ENCODE measurements at places on chromosomes 2 and 18. TPM values are rescaled to one million over a fixed set of nuclear protein-coding genes. Genes with fewer than 3 reads are reported as not detected.

DNA sequence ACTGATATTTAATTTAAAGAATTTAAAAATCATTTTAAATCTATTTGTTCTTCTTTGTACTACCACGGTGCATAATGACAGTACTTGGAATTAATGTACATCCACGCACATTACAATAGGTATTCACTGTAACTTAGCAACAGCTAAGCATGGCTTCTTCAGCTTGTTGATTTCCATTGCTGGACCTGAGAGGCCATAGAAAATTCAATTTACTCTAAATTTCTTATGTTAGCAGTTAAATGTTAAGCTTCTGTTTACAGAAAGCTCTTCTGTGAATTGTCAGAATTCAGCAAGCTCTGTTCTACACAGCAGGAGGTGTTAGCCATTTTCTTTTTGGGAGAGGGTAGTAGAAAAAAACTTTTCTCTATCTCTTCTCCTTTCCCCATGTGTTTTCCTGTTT is 1149.3 kb upstream of the CDH2 start:
- DNase-seq = no peak

- DNase-seq = peak; percentile 78
Observed at GRCh38 chr2:223100061-223100511, 48.1 kb downstream of the KCNE4 start.

GRCh38 chr2:113050921-113051895 is 1.5 kb downstream of the IL36B start:
- DNase-seq = no peak

- DNase-seq = no peak
Observed at GRCh38 chr2:237557633-237558015, 8.8 kb upstream of the PRLH start.

GRCh38 chr2:200079356-200079755 is 124.0 kb downstream of the MAIP1 start:
- no peak for DNase-seq

DNA sequence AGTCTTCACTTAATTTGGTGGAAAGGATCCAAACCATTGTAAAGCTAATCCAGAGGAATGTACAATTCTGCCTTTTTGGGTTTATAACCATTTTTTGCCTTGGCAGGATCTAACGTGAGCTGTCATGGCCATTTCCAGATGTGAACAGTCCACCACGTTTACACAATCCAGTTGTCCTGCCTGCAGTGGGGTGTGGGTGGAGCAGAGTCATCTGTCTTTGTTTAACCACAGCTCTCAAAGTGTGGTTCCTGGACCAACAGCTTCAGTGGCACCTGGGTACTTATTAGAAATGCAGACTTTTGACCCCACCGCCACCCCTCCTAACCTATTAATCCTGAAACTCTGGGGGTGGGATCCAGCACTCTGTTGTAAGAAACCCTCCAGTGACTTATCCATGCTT is 35.9 kb downstream of the FHOD3 start:
- DNase-seq = peak; percentile 83

The LYPD6 gene
- 3.9 TPM for total RNA-seq

The TMEM247 gene
- total RNA-seq = not detected

Measured in GM23248 (cell line).